ENCODE measurements at places on chromosomes 7 and 10. TPM values are rescaled to one million over a fixed set of nuclear protein-coding genes. Genes with fewer than 3 reads are reported as not detected.

DNA sequence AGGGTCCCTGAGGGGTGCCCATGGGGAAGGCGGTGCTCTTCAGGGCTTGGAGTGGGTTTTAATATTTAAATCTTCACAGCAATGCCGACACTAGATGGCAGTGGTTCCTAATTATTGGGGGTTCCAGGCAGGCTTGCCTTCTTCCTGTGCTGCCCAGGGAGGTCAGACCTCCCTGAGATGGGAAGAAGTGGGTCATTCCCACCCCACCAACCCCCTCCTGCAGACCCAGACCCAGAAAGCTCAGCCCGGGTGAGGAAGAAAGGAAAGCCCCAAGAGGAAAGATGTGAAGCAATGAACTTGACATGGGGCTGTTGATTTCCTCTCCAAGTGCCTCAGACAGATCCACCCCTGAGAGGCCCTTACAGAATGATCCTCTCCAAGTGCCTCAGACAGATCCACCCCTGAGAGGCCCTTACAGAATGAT is 85.1 kb upstream of the LANCL2 start:
- H3K4me1 ChIP-seq, result no peaks in the 10 kb centered on the region
- H3K36me3 ChIP-seq, result no peaks in the 10 kb centered on the region

DNA sequence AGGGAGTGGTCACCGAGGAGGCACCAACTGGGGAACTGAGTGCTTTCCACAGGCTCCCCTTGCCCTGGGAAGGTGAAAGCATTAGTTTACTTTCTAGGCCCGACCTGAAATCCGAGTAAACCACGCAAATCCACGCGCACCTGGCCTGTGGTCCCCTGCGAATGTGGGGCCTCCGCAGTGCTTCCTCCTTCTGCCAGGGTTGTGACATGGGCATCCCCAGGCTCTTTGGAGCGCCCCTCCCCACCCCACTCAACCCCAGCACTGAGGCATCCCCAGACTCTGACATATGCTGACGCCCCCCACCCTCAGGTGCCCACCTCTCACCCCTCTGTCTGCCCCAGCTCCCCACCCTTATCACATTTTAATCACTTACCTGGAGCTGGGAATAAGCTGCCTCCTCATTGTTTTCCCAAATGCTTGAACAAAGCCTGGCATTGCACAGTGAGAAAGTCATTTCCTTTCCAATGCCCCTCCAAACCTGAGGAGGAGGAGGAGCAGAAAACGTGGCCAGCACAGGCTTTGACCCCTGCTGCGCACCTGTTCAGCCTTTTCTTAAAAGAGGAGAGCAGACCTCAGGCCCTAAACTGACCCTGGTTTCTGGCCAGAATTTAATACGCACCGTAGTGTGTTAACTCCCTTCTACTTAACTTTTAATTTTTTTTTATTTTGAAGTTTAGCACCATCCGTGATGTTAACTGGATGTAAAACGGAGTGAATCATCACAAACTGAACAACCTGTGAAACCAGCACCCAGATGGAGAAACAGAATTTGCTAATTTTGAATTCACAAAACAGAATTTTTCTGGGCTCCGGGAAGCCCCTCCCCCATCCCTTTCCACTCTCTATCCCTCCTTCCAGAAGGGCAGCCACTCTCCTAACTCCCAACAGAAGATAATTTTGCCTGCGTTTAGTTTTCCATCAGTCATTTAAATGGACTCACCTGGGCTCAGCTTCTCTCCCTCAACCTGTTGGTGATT is 129.4 kb downstream of the WDR11 start:
- DNase-seq, result no peak
- no peak overlapping the region for H3K27ac ChIP-seq
- H3K27me3 ChIP-seq, result no peaks in the 10 kb centered on the region
- no peaks in the 10 kb centered on the region for H3K36me3 ChIP-seq
- H3K4me1 ChIP-seq, result no peaks in the 10 kb centered on the region

DNA sequence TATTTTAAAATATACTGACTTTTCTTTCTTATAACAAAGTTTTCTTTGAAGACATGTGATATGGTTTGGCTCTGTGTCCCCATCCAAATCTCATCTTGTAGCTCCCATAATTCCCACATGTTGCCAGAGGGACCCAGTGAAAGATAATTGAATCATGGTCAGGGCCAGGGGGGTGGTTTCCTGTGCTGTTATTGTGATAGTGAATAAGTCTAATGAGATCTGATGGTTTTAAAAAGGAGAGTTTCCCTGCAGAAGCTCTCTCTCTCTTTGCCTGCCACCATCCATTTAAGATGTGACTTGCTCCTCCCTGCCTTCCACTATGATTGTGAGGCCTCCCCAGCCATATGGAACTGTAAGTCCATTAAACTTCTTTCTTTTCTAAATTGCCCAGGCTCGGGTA is 768.1 kb downstream of the NRG3 start:
- no peak overlapping the region for H3K27ac ChIP-seq
- no peak for DNase-seq
- no peaks in the 10 kb centered on the region for H3K4me1 ChIP-seq
- H3K36me3 ChIP-seq, result no peaks in the 10 kb centered on the region

Gene DNAH11
- total RNA-seq, result 0.33 TPM

- H3K27me3 ChIP-seq, result no peaks in the 10 kb centered on the region
- H3K4me1 ChIP-seq, result no peaks in the 10 kb centered on the region
- H3K4me3 ChIP-seq, result no peak overlapping the region
- no peaks in the 10 kb centered on the region for H3K36me3 ChIP-seq
- no peak overlapping the region for H3K27ac ChIP-seq
- DNase-seq, result no peak
Measured at GRCh38 chr7:70923181-70923845, 208.6 kb upstream of the GALNT17 start.

DNA sequence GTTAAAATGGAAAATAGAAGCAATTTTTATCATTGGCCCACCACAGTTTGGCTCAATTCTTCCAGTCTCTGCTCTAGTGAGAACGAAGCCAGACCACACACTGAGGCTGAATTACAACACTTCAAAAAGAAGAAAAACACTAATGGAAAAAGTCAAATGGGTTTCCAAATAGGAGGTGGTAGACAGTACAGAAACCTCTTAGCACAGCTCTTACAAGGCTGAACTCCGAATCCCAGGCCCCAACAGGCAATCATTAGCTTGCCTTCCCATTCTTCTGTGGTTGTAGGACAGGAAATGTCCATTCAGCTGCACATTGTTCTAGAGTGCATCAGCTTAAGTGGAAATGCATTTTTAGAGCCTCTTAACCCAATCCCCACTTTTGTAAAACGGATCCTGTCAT is 115.1 kb upstream of the MEOX2 start:
- no peaks in the 10 kb centered on the region for H3K36me3 ChIP-seq
- H3K27me3 ChIP-seq, result no peaks in the 10 kb centered on the region
- DNase-seq, result no peak
- no peaks in the 10 kb centered on the region for H3K4me1 ChIP-seq
- peak overlapping the region; percentile 38 for H3K27ac ChIP-seq

GRCh38 chr10:126563361-126563760 is 107.1 kb downstream of the C10orf90 start:
- no peaks in the 10 kb centered on the region for H3K36me3 ChIP-seq
- H3K27ac ChIP-seq, result no peak overlapping the region
- no peaks in the 10 kb centered on the region for H3K27me3 ChIP-seq
- DNase-seq, result no peak

DNA sequence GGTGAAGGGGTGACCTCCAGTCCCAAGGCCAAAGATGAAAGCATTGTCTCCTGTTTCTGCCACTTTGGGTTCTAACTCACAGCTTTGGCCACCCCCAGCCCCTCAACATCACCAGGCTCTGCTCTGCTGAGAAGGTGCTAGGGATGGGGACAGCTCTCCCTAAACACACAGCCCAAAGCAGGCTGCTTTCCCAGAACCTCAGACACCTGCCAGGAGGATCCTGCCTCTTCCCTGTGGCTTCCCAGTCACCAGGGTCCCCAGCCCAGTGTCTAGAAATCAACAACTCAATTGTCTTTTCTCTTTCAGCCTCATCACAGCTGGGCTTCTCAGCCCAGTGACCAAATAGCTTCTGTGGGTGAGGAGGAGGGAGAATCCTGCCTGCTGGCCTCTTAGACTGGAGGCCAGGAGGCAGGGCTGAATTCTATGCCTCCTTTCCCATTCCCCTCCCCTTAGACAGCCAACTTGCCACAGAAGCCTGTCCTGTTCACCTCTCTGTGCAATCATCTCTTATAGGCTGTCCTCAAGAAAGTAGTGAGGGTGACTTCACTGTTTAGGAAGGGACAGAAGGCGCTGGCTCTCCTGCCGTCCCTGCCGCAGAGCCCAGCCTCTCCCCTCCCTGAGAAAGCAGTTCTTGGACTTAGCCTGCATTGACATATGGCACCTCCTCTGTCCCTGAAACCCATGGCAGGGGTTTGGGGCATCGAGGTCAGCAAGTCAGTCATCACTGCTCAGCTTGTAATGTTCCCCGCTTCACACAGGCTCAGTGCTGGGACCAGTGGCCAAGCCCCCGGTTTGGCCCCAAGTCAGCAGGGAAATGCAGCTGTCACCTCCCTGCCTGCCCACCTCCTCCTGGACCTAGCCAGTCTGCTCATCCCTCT is 3.7 kb downstream of the FGF8 start:
- DNase-seq, result no peak
- H3K36me3 ChIP-seq, result no peaks in the 10 kb centered on the region
- peaks cover 55% of the 10 kb centered on the region for H3K27me3 ChIP-seq
- peaks cover 7% of the 10 kb centered on the region for H3K4me1 ChIP-seq
- no peak overlapping the region for H3K4me3 ChIP-seq

GRCh38 chr7:29285444-29285793 is 90.8 kb downstream of the CHN2 start:
- H3K36me3 ChIP-seq, result no peaks in the 10 kb centered on the region
- no peaks in the 10 kb centered on the region for H3K4me1 ChIP-seq

DNA sequence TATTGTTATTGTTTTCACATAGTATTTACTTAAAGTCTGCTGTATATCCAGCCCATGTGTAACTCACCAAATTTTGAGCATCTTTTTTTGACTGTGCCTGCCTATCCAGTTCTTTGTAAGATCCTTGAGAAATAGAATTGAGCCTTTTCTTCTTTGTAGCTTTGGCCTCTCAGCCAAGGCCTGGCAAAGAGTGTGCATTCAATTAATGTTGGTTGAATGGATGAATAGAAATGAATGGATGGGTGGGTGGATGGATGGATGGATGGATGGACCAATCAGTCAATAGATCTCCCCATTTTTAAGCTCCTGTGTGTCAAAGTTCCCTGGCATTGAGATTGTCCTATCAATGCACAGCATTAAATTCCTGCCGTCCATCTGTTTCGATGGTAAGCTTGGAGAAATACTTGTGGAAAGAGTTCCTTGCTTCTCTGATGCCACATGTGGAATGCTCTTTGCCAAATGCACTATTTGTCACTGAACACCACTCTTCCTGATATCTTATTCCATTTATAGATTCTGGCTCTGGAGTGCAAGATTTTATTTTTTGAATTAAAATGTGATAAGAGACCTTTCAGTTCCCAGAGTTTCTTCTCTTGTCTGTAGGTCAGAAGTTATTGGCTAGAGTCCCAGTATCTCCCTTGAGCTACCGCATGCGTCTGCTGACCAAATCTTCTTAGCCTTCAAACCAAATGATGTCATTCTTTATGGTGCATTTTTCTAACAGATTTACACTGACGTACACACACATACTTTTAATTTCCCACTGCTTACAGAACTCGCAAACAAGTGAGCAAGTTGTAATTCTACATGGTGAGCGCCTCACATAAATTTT is 20.7 kb upstream of the ADRB1 start:
- H3K4me1 ChIP-seq, result no peaks in the 10 kb centered on the region
- DNase-seq, result no peak
- no peak overlapping the region for H3K4me3 ChIP-seq
- H3K36me3 ChIP-seq, result no peaks in the 10 kb centered on the region

- no peak for DNase-seq
- no peaks in the 10 kb centered on the region for H3K4me1 ChIP-seq
- H3K27ac ChIP-seq, result no peak overlapping the region
- no peak overlapping the region for H3K4me3 ChIP-seq
Measured at GRCh38 chr7:141558544-141559183, 7.5 kb downstream of the AGK start.

DNA sequence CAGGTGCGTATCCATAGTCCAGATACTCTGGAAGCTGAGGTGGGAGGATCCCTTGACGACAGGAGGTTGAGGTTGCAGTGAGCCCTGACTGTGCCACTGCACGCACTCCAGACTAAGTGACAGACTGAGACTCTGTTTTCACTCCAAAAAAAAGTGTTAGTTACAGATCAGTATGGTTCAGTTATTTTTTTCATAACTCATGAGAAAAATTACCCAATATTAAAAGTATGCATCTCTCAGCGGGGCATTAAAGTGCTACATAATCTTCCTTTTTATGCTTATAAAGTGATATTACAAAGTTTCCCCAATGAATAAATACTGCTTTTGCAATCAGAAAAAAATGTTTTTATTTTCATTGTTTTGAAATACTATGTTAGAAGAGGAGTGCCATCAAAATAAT is 147.9 kb downstream of the ZNF438 start:
- no peaks in the 10 kb centered on the region for H3K4me1 ChIP-seq
- H3K4me3 ChIP-seq, result no peak overlapping the region
- no peaks in the 10 kb centered on the region for H3K36me3 ChIP-seq
- H3K27me3 ChIP-seq, result no peaks in the 10 kb centered on the region
- no peak overlapping the region for H3K27ac ChIP-seq

Gene CFAP46
- 0.16 TPM for total RNA-seq

Gene SFTPA1
- not detected for total RNA-seq

Gene CYP3A5
- 25.9 TPM for total RNA-seq

- H3K4me3 ChIP-seq, result no peak overlapping the region
- no peaks in the 10 kb centered on the region for H3K4me1 ChIP-seq
- no peak overlapping the region for H3K27ac ChIP-seq
- no peaks in the 10 kb centered on the region for H3K36me3 ChIP-seq
- H3K27me3 ChIP-seq, result no peaks in the 10 kb centered on the region
Measured at GRCh38 chr7:28121496-28121895, 59.1 kb downstream of the JAZF1 start.

DNA sequence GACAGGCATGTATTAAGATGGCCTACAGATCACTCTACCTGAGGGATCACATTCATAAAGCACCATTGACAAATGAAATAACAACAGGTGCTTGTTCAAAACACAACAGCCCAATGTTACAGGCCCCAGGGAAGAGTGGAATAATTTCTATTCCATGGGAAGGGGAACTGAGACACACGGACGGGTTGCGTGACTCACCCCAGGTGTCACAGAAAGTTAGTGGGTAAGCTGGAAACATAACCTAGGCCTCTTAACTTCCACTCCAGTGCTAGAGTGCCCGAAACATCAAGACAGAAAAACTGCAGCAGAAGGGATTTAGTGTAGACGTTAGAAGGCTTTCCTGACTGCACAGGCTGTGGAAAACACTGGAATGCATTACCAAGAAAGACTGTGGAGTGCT is 48.3 kb downstream of the SLC37A3 start:
- no peaks in the 10 kb centered on the region for H3K27me3 ChIP-seq
- no peak for DNase-seq
- no peak overlapping the region for H3K27ac ChIP-seq
- no peak overlapping the region for H3K4me3 ChIP-seq
- H3K36me3 ChIP-seq, result no peaks in the 10 kb centered on the region

- H3K36me3 ChIP-seq, result no peaks in the 10 kb centered on the region
- no peaks in the 10 kb centered on the region for H3K27me3 ChIP-seq
- DNase-seq, result no peak
- H3K4me1 ChIP-seq, result no peaks in the 10 kb centered on the region
- H3K4me3 ChIP-seq, result no peak overlapping the region
Measured at GRCh38 chr7:86814661-86815379, 171.1 kb downstream of the GRM3 start.
